ENCODE measurements at places on chromosomes 1 and 21.

DNA sequence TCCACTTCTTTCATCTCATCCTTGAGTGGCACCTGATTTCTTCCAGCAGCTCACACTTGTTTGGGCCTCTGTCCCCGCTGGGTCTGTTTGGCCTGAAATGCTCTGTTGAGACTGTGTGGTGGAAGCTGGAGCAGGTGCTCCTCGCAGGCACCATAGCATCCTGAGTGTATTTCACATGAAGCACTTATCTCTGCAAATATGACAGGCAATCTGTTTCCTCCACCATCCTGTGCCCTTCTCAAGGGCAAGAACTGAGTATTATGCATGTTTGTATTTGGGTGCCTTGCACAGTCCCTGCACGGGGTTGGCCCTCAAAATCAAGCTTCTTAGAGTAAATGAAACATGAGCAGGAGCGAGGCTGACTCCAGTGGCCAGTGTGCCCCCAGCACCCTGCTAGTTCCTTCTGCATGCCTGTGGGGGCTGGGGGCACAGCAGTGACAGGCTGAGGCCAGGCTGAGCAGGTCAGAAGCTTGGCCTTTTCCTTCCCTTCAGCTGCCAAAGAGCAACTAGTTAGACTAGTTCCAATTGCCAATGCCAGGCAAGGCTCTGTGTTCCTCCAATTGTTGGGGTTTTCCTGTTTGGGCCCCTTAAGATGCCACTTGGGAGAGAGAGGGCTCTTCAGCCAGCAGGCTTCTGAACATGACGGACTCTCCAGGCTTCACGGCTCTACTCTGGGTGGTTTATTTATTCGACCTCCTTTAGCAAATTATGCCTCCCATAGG lies 129.6 kb upstream of the ATP1A1 start:
- no peak for DNase-seq

DNA sequence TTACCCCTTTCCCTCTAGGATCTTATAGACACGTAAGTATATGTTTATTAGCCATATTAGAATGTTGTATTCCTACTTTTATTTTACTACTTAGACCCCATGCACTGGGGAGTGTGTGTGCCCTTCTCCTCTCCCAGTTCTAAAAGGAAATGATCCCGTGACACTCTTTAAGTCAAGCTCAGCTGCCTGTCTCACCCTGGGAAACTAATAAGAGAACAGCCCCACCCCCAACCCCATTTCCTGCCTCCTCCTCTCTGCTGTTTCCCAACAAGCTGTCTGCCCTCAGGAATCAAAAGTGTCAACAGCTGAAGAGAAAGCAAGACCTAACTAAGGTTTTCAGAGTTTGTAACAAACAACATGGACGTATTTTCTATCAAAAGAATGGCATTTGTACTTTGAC lies 92.6 kb upstream of the VAV3 start:
- DNase-seq = no peak

DNA sequence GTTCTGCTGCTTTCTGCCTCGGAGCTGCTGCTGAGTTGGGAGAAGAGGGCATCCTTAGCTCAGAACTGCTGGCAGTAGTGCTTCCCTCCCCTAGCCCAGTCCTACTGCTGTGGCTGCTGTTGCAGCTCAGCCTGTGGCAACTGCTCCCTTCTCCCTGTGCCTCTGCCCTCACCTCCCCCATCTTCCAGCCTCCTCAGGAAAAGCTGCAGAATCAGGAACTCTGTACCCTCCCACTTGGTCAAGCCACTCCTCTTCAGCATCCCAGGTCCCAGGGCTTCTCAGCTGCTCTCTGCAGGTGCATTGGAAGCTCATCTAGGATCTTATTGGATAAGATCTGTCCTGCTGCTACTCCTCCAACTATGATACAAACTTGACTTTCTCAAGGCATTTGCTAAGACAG lies 316.7 kb downstream of the BRINP2 start:
- DNase-seq = no peak

GRCh38 chr1:1921901-1922701 lies 3.0 kb upstream of the TMEM52 start:
- no peak for DNase-seq

DNA sequence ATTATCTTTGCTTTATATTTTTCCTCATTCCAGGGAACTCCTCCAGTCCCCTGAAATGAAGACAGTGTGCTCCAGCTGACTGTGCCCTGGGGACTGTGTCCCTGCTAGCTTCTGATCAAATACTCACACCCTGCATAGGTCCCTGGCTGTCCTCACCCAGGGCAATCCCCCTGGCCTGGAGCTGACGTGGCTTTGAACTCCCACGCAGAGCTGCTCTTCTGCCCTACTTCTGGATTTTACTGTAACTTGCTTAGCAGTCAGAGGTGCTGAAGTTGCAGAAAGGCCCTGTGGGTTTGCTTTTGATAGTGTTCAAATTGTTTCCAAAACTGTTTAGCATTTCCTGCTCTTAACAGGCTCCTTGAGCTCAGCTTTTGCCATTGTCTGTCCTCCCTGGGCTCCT lies 186.5 kb downstream of the FASLG start:
- peak; percentile 29 for DNase-seq

DNA sequence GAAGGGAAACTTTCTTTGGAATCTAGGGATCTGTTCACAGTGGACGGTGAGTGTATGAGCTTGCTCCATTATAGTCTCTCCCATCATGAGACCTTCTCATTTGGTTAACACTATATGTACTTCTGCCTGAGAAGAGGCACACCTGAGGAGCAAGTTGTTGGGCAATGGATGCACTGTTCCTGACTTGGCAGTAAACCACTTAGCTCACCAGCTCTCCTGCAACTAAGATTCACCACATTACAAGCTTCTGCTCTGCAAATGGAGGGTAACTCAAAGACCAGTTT lies 10.2 kb downstream of the MACF1 start:
- no peak for DNase-seq

- no peak for DNase-seq
These were observed 169.4 kb downstream of the ASTN1 start for GRCh38 chr1:176994931-176995596.

GRCh38 chr1:54927472-54928240 lies 40.7 kb upstream of the DHCR24 start:
- no peak for DNase-seq

GRCh38 chr1:1236945-1237873 lies 5.2 kb downstream of the B3GALT6 start:
- no peak for DNase-seq

DNA sequence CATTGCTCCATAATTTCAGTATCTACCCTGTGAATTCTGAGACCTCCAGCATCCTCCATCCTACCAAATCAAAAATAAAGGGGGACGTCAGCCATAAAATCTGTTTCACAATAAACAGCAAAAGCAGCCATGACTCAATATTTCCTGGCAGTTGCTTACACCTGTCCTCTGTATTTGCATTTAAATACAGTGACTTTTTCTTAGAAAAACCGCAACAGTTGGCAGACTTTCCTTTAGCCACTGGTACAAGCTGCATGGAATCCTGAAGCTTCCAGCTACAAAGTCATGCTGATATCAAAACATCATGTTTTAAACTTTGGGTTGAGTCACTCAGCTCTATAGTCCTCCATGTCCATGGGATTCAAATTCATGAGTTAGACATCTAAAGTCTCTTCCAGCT lies 278.0 kb upstream of the KAZN start:
- no peak for DNase-seq

DNA sequence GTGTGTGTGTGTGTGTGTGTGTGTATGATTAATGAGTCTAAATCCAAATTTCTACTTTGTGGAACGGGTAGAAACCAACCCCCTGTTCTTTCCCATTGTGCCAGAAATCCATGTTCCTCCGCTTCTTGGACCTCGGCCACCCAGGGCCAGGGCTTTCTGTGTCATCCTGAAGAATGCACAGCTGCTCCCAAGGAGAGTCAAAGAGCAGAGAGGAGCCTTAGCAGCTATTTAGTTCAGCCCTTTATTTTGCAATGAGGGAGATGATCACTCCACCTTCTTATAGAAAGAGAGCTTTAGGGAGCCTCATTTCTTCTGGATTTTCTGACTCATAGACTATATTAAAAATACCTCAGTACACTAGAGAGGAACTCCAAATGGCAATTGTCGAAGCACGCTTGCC lies 489.3 kb upstream of the VAMP3 start:
- no peak for DNase-seq

DNA sequence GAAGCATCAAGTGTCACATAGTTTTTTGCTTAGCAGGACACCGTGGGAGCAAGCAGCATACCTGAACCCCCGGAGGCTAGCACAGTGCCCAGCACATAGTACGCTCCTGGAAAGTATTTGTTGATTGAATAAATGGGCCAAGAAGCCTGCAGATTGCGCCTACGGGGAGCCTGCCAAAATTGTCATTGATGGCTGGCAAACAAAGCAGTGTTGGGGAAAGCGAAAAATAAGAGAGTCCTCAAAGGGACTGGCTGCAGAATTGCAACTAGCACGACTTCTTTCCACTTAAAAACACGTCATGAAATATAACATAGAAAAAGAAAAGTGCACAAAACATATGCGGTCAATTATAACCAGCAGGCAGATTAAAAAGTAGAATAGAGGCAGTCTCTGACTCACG lies 125.2 kb upstream of the GALNT2 start:
- DNase-seq = no peak

DNA sequence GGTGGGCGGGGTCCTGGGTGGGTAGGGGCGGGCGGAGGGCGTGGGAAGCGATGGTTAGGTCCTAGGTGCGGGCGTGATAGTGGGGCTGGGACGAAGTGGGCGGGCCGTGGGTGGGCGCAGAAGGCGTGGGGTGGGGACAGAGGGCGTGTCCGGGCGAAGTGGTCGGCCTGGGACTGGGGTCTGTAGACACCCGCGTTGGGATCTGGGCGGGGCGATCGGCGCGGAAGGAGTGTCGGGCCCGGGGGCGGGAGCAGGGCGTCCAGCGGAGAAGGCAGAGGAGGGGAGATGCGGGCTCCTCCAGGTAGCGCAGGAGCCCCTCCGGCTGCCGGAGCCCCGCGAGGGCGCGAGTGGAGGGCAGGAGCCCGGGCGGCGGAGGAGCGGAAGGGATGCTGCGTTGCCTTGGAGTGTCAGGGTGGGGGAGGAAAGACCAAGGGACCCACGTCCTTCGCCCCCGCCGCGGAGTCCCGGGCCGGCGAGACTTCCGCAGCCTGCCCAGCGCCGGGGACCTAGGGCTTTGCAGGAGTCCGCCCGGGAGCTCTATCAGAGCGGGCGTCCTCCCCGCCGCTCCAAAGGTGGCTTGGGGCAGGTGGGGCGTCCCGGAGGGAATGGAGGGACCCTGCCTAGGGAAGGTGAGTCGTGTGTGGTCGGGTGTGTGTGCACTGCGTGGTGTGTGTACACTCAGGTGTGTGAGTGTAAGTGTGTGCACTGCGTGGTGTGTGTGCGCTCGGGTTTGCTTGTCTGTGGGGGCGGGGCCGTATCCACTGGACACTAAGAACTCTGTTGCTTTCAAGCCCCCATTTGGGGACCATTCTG lies 27.0 kb upstream of the PRSS38 start:
- no peak for DNase-seq

DNA sequence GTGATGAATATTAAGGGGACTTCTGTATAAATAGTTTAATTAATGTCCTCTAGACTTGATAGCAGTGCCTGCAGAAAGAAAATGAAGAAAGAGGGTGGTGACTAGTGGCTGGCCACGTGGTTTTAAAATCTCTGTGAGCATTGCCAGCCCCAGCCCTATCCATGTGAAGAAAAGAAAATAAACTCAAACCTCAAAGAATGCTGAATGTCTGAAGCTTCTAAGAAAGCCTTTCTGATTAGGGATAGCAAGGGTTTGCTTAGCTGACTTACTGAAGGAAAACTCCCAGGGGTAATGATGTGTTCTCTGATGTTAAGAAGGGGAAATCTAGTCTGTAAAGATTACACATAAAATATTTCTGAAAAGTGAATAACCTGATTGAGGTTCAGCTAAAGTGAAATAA lies 31.8 kb downstream of the ADGRL2 start:
- DNase-seq = no peak

- DNase-seq = no peak
These were observed 63.2 kb downstream of the WNT9A start for GRCh38 chr1:227884370-227885134.

- peak; percentile 30 for DNase-seq
These were observed 79.9 kb downstream of the MORN1 start for GRCh38 chr1:2311184-2312032.

DNA sequence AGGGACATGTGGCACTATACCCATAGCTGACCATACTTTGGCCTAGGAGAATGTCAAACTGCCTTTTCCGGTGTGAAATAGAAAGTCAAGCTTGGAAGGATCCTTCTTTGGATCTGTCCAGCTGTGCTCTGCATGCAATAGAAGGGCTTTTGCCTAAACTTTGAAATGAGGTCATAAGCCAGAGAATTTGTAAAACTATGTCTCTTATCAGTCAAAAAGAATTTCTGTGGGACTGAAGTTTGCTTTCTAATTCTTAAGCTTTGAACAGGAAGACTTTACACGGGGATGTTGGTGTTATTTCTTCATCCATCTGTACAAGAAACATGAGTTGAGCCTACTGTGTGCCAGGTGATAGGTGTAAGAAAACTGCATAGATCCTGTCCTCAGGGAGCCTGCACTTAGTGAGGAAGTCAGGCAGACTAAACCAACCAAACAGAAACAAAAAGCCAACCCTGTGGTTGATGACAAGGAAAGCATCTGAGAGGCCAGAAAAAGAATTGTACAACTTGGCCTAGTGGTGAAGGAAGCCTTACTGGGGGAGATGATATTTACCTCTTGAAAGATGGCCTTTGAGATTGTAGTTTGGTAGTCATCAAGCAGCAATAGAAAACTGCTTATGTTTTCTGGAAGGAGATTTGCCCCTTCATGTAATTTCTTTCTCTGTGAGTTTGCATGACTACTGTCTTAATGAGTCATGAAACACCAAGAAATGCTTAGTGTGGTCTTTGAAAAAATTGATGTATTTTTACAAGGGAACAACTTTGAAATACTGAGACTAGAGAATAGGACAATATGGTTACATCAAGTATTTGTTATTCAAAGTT lies 24.8 kb downstream of the TGFB2 start:
- no peak for DNase-seq

DNA sequence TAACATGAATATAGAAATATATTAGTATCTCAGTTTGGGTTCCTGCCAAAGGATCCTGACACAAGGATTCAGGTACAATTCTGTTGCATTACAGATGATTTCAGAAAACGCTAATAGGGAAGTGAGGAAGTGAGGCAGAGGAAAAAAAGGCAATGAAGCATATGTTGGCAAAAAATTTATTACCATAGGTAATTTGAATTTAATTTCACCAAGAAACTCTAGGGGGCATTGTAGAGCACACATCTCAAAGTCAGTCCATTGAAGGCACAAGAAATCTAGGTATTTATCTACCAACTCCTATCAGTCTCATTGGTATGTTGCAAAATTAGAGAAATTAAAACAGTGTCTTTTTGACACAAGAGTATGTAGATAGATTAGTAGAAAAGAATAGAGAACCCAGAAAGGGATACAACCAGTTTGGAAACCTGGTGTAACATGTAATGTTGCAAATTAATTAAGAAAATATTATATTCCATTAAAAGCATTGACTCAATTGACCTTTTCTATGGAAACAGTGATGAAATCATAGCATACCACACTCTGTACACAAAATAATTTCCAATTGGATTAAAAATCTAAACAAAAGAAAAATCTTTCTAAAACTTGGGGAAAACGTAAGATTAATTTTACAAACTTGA lies 104.9 kb upstream of the SNX7 start:
- DNase-seq = no peak

DNA sequence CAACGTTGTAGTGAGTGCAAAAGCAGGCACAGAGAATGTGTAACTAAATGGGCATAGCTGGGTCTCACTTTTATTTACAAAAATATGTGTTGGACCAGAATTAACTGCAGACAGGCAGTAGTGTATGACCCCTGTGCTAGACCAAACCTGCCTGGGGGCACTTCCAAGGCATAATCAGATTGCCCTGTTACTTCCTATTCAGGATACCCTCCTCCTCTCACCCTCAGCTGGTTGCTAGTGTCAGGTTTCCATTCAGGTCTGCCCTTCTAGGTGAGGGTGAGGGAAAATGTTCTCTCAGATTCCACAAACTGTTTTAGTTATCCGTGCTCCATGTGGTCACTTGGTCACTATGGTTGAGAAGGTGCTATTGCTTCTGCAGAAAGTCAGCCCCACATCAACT lies 387.3 kb downstream of the LMX1A start:
- DNase-seq = no peak
